ENCODE measurements at places on chromosomes 13 and 19. TPM values are rescaled to one million over a fixed set of nuclear protein-coding genes. Genes with fewer than 3 reads are reported as not detected.
A peak's percentile ranks its signal among the peaks of the same experiment; 100 is the strongest.

Gene JAK3
- 6.9 TPM for total RNA-seq

Gene LTBP4
- 163 TPM for total RNA-seq

Gene TRAPPC5
- 94.3 TPM for total RNA-seq

Gene GNA15
- total RNA-seq, result not detected

Gene PDE4C
- total RNA-seq, result not detected

Gene FAM216B
- total RNA-seq, result not detected

Gene MEIOSIN
- not detected for total RNA-seq

Gene C19orf18
- total RNA-seq, result 1.7 TPM

Gene RDH8
- total RNA-seq, result not detected

Gene CLEC17A
- not detected for total RNA-seq

DNA sequence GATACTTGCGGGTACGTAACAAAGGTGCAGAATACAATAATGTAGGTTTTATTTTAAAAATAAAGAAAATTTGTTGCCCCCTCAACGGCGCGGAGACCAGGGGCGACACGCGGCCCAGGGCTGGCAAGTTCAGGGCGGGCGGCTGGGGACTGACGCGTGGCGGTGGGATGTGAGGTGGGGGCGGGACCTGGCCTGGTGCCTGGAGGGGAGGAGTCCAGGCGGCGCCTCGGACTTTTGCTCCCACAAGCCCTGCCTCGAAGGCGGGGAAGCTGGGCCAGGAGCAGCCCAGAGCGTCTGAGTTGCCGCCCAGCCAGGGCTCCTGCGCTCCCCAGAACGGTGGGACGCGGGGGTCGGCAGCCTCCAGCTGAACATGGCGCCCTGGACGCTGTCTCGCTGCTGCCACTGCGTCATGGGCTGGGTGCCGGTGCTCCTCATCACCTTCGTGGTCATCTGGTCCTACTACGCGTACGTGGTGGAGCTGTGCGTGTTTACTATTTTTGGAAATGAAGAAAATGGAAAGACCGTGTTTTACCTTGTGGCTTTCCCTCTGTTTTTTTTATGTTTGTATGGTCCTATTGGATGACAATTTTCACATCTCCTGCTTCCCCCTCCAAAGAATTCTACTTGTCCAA is 1122.8 kb upstream of the ATXN8OS start:
- DNase-seq, result peak; percentile 63

GRCh38 chr19:47226426-47227351 is 4.3 kb downstream of the BBC3 start:
- DNase-seq, result no peak

GRCh38 chr13:24454056-24454455 is 58.5 kb downstream of the PARP4 start:
- DNase-seq, result no peak

- no peak for DNase-seq
Measured at GRCh38 chr13:110624766-110625756, 9.7 kb downstream of the NAXD start.

DNA sequence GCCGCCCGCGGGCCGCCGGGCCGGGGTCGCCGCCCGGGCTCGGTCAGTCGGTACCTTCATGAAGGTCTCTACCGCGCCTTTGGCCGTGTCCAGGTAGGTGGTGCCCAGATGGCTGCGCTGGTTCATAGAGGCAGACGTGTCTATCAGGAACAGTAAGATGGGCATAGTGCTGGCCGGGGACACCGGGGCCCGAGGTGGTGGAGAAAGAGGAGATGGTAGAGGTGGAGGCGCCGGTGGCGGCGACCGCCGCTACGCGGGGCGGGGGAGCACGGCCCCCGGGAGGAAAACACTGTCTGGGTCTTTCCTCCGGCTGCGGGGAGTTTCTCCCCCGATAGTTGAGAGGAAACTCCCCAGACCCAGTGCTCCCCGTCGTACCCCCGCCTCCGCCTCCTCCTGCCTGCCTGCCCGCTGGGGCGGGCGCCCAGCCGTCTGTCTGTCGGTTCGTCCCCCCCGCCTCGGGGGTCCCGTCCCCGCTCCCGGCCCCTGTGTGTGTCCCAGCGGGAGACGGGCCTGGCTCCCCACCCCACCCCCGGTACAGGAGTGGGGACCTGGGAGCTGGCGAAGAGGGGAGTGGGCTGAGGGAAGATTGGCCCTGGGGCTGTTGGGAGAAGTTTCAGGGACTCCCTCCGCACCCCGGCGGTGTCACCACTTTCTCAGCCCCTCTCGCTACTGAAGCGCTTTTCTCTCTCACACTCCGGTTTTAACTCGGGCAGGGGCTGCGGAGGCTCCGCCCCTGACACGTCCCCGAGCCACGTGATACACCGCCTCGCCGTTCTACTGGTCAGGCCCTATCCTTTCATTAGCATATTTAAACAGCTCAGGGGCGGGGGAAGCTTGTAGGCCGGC is at the start of gene INTS6:
INTS6 (minus strand) TSS at position 676 of the 846 bp plus-strand sequence; CDS start at position 165, 511 bp downstream.
- peak; percentile 99 for DNase-seq

GRCh38 chr19:55697069-55697440 is 22.0 kb downstream of the EPN1 start:
- peak; percentile 59 for DNase-seq

GRCh38 chr13:111388851-111389500 is 68.5 kb downstream of the TEX29 start:
- DNase-seq, result no peak

DNA sequence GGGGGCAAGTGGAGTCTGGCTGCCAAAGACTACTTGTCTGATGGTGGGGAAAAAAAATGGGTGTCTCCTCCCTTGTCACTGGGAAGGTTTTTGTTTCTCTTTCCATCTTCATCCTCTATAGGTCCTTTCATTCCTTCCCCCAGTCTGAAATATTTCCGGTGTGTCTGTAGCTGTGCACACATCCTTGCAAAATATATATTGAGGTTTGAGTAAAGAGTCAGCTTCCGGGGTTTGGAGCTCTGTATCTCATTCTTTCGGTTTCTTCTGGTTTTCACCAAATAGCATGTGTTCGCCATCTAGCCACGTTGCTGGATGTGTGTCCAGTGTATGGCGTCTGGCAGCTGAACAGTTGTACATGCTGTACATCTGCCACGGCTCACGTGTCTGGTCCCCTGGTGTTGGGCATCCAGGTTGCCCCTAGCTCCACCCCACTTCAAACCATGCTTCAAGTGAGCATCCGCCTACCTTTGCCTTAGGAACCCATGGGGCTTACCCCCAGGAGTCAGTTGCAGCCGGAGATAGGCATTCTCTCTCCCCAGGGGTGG is 142.2 kb downstream of the SIPA1L3 start:
- no peak for DNase-seq

DNA sequence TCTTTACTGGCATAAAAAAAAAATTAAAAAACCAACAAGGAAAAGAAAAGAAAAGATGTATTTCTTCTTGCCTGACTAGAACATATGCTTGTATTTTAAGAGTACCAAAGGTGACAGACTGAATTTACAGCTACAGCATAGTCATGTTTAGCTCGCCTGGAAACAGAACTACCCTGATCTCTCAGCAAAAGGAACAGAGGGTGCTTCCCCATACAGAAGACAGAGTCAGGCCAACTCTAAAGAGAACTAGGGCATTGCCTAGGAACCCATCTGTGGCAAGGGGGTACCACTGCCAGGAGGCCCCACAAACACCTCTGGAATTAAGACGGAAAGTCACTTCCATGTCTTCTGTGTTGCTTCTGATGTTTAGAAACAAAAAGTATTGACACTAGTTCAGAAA is 252.1 kb upstream of the STARD13 start:
- no peak for DNase-seq

DNA sequence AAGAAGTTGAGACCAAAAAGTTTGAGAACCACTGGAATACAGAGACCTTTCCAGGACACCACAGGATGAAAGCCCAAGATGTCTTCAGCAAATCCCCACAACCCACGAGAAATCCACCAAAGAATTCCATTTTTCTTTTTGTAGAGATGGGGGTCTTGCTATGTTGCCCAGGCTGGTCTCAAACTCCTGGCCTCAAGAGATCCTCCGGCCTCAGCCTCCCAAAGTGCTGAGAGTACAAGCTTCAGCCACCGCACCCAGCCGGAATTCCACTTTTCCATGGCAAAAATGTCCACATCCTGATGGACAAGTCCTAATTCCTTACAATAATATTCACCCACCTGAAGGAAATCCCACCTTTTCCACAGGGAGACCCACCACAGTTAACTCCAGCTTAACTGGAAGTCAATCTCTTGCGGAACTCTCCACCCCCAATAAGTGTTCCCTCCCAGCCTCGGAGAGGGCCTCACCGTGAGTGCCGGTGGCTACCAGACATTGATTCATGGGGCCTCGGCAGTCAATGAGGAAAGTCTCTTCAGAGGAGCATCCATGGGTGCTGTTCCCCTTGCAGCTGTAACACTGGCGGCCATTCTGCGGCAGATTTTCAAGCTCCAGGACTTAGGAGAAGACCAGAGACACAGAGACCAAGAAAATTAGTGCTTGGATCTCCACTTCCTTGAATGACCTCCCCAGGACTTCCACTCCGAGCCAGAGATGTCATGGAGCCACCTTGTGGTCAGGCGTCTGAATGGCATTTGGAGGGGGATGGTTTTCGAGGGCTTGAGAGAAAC is 12.3 kb upstream of the CADM4 start:
- no peak for DNase-seq

- DNase-seq, result no peak
Measured at GRCh38 chr19:49327878-49328544, 3.0 kb upstream of the SLC6A16 start.

- no peak for DNase-seq
Measured at GRCh38 chr13:40148742-40149141, 493.3 kb downstream of the COG6 start.

- DNase-seq, result no peak
Measured at GRCh38 chr13:73222627-73223305, 164.0 kb downstream of the KLF5 start.

DNA sequence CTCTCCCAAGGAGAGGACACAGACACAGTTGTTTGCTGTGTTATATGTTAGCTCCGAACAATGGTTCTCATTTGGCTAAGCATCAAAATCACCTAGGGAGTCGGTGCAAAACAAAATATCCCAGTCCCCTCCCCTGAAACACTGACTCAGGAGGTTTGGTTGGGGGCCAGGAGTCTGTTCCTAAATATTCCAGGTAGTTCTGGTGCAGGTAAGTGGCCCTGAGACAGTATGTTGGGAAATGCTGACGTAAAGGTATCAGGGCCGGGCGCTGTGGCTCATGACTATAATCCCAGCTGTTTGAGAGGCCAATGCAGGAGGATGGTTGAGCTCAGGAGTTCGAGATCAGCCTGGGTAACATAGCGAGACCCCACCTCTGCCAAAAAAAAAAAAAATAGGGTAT is 2.3 kb upstream of the MAP2K7 start:
- no peak for DNase-seq

GRCh38 chr19:10625762-10626138 is 397 bp downstream of the SLC44A2 start:
- no peak for DNase-seq

DNA sequence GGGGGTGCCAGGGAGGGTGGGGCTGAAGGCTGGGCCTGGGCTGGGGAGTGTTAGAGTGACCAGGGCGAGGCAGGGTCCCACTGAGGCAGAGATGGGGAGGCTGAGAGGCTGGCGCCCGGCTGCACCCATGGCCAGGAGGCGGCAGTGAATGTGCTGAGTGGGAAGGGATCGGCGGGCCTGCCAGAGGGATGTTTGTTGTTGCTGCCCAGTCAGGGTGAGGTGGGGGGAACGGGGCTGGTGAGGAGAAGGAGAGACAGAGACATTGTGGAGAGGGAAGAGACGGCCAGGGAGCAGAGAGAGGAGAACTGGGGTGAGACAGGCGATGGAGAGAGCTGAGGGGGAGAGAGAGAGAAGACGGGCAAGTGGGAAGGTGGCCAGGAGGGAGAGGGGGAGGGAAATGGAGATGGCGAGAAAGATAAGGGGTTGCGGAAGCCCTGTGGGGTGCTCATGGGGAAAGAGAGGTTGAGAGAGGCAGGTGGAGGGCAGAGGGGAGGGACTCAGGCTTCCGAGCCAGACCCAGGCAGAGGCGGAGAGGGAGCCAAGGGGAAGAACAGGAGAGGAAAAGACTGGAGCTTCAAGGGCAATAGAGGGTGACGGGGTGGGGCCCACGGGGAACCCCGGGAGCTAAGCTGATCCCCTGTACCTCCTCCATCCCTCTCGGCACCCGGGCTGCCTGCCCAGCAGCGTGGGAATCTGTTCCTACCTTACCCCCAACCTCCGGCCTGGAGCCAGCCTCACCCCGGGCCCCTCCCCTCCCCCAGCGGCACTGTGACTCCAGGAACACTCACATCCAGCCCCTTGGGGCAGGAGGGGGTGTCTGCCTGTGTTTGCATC is 690 bp upstream of the B3GNT8 start:
- DNase-seq, result no peak

DNA sequence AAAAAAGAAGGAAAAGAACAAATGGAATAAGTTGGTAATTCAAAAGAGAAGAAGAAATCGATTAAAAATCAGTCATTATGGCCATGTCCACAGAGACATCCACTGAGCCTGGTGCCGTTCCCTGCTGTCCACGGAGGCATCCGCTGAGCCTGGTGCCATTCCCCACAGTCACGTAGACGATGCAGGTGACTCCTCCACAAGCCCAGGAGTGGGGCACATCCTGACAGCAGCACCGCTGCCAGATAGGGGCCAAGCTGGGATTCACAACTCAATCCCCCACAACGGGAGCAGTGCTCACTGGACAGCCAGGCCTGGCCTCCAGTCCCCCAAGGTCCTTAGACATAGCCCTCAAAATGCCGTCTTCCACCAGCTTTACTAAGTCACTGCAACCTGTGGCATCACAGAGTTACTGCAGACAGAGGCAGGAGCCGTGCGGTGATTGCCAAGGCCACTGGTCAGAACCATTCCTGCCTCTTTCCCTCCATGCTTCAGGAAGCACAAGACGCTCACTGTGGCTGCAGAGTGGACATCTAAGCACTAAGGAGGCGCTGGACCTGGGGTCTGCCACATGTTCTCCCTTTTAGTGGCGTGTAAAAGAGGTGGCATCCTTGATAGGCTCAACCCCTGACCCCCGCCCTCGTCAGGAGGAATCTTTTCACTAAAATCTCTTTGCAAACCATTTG is 131.5 kb upstream of the SPACA7 start:
- no peak for DNase-seq

- DNase-seq, result no peak
Measured at GRCh38 chr13:111912991-111913760, 153.8 kb upstream of the SOX1 start.

GRCh38 chr19:36081385-36081784 is 26.7 kb downstream of the WDR62 start:
- no peak for DNase-seq

- no peak for DNase-seq
Measured at GRCh38 chr19:18230941-18231734, 4.9 kb upstream of the PDE4C start.

DNA sequence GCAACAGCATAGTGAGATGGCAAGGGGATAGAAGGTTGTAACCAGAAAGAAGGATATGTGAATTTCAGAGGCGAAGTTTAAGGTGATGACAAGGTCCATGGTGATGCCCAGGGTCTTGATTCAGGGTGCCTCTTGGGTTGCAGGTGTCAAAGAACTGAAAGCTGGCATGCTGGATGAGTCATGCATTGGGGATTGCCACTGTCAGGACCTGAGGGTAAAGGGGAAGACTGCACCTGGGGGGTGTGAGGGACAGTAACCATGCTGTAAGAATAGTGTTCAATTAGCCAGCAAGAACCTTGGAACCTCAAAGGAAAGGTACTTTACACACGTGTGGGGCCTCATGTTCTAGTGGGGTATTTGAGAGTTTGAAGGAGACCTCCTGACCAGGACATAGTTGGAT is 279.6 kb downstream of the SLC7A1 start:
- DNase-seq, result no peak
